ENCODE measurements at places on chromosomes 1 and 21. TPM values are rescaled to one million over a fixed set of nuclear protein-coding genes. Genes with fewer than 3 reads are reported as not detected.

Gene MEX3A
- polyA plus RNA-seq, result 0.17 TPM

Gene PLEKHN1
- 10.5 TPM for polyA plus RNA-seq

Gene MIXL1
- 0.27 TPM for polyA plus RNA-seq

Gene OR14A2
- polyA plus RNA-seq, result not detected

Gene GTF2B
- polyA plus RNA-seq, result 25.8 TPM

Gene AMY1A
- polyA plus RNA-seq, result not detected

Gene IGSF3
- polyA plus RNA-seq, result 0.67 TPM

- no peaks in the 10 kb centered on the region for H3K27me3 ChIP-seq
- H3K36me3 ChIP-seq, result no peaks in the 10 kb centered on the region
- H3K27ac ChIP-seq, result no peak overlapping the region
- no peak overlapping the region for H3K4me3 ChIP-seq
- H3K4me1 ChIP-seq, result peaks cover 48% of the 10 kb centered on the region
Measured at GRCh38 chr1:217627431-217627830, 3.5 kb downstream of the GPATCH2 start.

GRCh38 chr1:166865926-166866325, 10.1 kb downstream of the TADA1 start:
- peak overlapping the region; percentile 66 for H3K27ac ChIP-seq
- H3K36me3 ChIP-seq, result no peaks in the 10 kb centered on the region
- no peak overlapping the region for H3K4me3 ChIP-seq
- peaks cover 3% of the 10 kb centered on the region for H3K4me1 ChIP-seq
- no peaks in the 10 kb centered on the region for H3K27me3 ChIP-seq
- peak; percentile 86 for DNase-seq

DNA sequence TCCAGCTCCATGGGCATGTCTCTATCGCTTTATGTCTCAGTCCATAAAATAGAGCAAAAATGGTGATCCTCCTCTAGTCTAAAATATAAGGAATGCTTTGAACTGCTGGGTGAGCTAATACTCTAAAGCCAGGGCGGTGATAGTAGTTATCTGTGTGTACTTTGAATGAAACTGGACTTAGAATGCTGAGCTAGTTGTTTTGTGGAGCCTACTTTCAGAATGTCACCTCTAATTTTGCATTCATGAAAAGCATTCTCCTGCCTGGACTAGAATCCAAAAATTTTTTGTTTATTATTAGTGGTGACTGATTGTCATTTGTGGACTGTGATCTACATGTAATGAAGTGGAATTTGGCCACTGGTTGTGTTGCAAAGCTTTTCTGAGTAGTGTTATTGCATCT, 241.6 kb upstream of the C1orf105 start:
- H3K4me3 ChIP-seq, result no peak overlapping the region
- no peak overlapping the region for H3K27ac ChIP-seq
- DNase-seq, result no peak
- peaks cover 19% of the 10 kb centered on the region for H3K4me1 ChIP-seq
- no peaks in the 10 kb centered on the region for H3K27me3 ChIP-seq

- H3K27me3 ChIP-seq, result no peaks in the 10 kb centered on the region
- no peaks in the 10 kb centered on the region for H3K36me3 ChIP-seq
- no peak overlapping the region for H3K27ac ChIP-seq
- DNase-seq, result no peak
Measured at GRCh38 chr21:14589855-14590563, 43.9 kb upstream of the SAMSN1 start.

- peaks cover 3% of the 10 kb centered on the region for H3K4me1 ChIP-seq
- no peaks in the 10 kb centered on the region for H3K27me3 ChIP-seq
- H3K4me3 ChIP-seq, result no peak overlapping the region
- no peaks in the 10 kb centered on the region for H3K36me3 ChIP-seq
Measured at GRCh38 chr1:54955359-54955758, 25.1 kb upstream of the TMEM61 start.

DNA sequence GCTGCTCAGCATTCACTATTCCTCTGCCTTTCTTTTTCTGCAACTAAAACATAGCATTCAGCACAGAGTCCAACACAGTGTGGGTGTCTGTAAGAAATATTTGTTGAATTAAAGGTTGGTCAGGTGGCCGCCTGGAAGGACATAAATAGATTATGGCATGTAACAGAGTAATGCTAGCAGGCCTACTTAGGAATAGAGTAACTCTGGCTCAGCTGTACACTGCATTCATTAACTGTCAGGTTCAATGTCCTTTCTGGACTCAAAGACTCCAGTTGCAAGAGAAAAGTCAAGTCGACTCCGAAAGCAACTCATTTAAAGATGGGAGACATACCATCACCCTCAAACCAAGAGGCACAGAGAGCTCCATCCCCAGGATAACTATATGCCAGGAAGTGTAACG, 116.0 kb downstream of the LMX1A start:
- H3K4me3 ChIP-seq, result no peak overlapping the region
- H3K27me3 ChIP-seq, result peaks cover 12% of the 10 kb centered on the region
- no peak overlapping the region for H3K27ac ChIP-seq

DNA sequence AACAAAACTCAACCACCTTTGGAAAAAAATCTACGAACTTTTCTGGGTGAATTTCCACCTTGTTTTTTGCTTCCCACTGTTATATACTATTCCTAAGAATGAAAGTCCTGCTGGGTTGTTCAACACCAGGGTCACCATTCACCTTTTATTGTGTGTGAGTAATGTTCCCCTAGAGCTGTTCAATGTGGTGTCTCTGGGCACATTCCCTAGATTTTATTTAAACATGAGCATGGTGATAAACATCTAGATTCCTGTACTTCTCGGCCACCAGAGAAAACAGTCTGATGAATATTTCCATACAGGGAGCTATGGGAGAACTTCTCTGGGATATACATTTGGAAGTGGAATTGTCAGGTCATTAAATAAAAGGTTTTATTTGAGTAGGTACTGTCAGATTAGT, 13.0 kb downstream of the FMN2 start:
- DNase-seq, result no peak
- no peak overlapping the region for H3K4me3 ChIP-seq
- H3K4me1 ChIP-seq, result no peaks in the 10 kb centered on the region
- no peaks in the 10 kb centered on the region for H3K36me3 ChIP-seq

GRCh38 chr1:76833151-76833550, 34.1 kb upstream of the ST6GALNAC5 start:
- H3K4me3 ChIP-seq, result no peak overlapping the region
- H3K36me3 ChIP-seq, result no peaks in the 10 kb centered on the region
- DNase-seq, result no peak
- no peak overlapping the region for H3K27ac ChIP-seq

DNA sequence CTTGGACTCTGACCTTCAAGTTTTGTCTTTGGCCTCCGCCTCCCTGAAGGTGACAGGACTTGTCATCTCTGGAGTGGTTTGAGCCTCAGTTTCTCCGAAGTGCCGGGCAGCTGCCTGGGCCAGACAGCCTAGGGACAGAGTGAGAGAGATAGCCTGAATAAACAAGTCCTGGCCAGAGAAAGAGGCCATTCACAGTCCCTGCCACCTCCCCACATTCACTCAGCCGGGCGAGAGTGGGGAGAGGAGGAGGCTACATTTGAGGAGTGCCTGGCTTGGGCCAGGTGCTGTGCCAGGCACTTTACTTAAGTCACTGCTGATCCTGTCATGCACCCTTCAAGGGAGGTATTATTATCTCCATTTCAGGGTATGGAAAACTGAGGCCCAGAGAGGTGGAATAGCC, 3.5 kb downstream of the EXTL1 start:
- H3K4me3 ChIP-seq, result no peak overlapping the region
- H3K4me1 ChIP-seq, result peaks cover 22% of the 10 kb centered on the region
- DNase-seq, result no peak
- H3K27me3 ChIP-seq, result no peaks in the 10 kb centered on the region
- no peak overlapping the region for H3K27ac ChIP-seq

DNA sequence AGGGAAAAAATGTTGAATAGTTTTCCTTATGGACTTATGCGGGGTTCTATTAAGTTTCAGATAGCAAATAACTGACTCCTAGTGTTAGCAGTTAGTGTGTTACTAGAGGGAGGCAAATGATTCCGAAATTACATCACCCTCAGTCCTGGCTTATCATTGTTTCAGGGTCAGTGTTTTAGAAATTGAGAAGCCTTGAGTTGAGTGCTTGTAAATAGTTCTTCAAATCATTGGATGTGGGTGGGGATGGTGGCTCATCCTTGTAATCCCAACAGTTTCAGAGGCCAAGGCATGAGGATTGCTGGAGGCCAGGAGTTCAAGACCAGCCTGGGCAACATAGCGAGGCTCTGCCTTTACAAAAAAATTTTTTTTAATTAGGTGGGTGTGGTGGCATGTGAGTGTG, 21.3 kb downstream of the SOAT1 start:
- DNase-seq, result peak; percentile 50
- H3K4me1 ChIP-seq, result peaks cover 11% of the 10 kb centered on the region
- H3K27ac ChIP-seq, result peak overlapping the region; percentile 22
- H3K27me3 ChIP-seq, result no peaks in the 10 kb centered on the region

DNA sequence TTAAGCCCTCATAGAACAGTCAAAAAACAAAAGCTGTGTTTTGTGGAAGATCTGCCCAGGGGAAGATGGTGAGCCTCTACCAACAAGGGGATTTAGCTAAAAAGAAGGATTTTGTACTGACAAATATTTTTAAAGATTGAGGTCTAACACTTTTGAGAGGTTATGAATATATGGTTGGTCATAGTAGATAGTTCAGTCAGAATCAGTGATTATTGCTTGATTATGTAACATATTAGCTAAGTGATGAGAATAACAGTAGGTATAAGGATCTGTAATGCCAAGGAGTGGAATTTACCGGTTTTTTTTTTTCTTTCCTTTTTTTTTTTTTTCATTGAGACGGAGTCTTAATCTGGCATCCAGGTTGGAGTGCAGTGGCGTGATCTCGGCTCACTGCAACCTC, 79.0 kb downstream of the SASS6 start:
- no peaks in the 10 kb centered on the region for H3K27me3 ChIP-seq
- H3K4me3 ChIP-seq, result no peak overlapping the region
- DNase-seq, result no peak
- H3K4me1 ChIP-seq, result peaks cover 10% of the 10 kb centered on the region

GRCh38 chr1:201761178-201761577, 67.8 kb upstream of the IPO9 start:
- H3K27me3 ChIP-seq, result no peaks in the 10 kb centered on the region
- peaks cover 17% of the 10 kb centered on the region for H3K4me1 ChIP-seq
- no peak overlapping the region for H3K4me3 ChIP-seq

- H3K36me3 ChIP-seq, result no peaks in the 10 kb centered on the region
- H3K4me3 ChIP-seq, result no peak overlapping the region
- DNase-seq, result no peak
- no peaks in the 10 kb centered on the region for H3K27me3 ChIP-seq
Measured at GRCh38 chr1:208332774-208333126, 88.6 kb upstream of the PLXNA2 start.

GRCh38 chr1:27955076-27955475, 4.7 kb upstream of the XKR8 start:
- peaks cover 5% of the 10 kb centered on the region for H3K4me1 ChIP-seq
- H3K36me3 ChIP-seq, result no peaks in the 10 kb centered on the region
- H3K27me3 ChIP-seq, result no peaks in the 10 kb centered on the region
- no peak overlapping the region for H3K4me3 ChIP-seq
- no peak for DNase-seq

DNA sequence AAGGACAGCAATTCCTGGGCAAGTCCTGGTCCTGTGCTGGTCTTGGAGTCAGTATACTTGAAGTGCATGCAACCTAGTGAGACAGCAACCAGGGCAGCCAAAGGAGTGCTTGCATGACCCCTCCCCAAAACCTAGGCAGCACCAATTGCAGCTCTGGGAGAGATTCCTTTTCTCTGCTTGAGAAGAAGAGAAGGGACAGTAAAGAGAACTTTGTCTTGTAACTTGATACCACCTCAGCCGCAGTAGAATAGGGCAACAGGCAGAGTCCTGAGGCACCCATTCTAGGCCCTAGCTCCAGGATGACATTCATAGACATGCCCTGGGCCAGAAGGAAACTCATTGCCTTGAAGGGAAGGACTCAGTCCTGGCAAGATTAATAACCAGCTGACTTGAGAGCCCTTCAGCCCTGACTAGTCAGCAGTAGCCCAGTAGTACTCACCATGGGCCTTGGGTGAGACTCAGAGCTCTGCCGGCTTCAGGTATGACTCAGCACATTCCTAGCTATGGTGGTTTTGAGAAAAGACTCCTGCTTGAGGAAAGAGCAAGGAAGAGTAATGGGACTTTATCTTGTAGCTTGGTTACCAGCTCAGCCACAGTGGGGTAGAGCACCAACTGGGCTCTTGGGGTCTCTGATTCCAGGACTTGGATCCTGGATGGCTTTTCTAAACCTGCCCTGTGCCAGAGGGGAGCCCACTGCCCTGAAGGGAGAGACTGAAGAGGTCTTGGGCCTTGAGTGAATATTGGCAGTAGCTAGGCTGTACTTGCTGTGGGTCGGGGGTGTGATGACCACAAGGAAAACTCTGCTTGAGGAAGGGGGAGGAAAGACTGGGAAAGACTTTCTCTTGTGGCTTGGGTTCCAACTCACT, 51.7 kb upstream of the ACADM start:
- no peak overlapping the region for H3K4me3 ChIP-seq
- H3K4me1 ChIP-seq, result no peaks in the 10 kb centered on the region
- DNase-seq, result no peak
- H3K36me3 ChIP-seq, result no peaks in the 10 kb centered on the region
- no peak overlapping the region for H3K27ac ChIP-seq
